ENCODE measurements at places on chromosomes 13 and 19. TPM values are rescaled to one million over a fixed set of nuclear protein-coding genes. Genes with fewer than 3 reads are reported as not detected.
A peak's percentile ranks its signal among the peaks of the same experiment; 100 is the strongest.

PLIN4 gene
- total RNA-seq = 0.10 TPM

CCNA1 gene
- total RNA-seq = 0.97 TPM

ZNF302 gene
- total RNA-seq = 11.5 TPM

DNA sequence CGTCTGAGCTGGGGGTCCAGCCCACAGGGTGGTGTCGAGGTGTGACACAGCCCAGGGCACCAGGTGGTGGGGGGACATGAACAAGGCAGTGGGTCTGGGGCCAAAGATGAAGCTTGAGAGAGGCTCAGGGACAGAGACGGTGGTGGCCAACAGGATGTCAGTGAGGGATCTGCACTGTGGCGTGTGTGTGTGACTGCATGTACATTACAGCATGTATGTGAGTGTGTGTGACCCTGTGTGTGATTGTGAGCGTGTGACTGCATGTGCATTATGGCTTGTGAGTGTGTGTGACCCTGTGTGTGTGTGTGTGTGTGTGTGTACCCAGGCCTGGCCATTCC, 1.6 kb downstream of the ADAMTS10 start:
- DNase-seq = no peak

DNA sequence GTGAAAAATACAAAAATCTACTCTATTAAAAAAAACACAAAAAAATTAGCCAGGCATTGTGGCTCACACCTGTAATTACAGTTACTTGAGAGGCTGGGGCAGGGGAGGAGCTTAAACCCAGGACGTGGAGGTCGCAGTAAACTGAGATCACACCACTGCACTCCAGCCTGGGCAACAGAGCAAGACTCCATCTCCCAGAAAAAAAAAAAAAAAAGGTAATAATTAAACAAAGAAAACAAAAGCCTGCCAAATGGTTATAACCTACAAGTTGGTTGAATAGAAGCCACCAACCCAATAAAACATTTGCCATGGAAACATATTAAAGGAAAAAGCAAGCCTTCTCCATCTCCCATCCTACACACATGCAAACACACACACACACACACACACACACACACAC, 255.2 kb downstream of the ITGBL1 start:
- DNase-seq = no peak

GRCh38 chr13:51370116-51370515, 30.6 kb downstream of the SERPINE3 start:
- DNase-seq = no peak

GRCh38 chr19:5011476-5012238, 42.7 kb downstream of the KDM4B start:
- peak; percentile 63 for DNase-seq

- DNase-seq = no peak
Observed at GRCh38 chr19:45253396-45254027, 2.4 kb downstream of the MARK4 start.

DNA sequence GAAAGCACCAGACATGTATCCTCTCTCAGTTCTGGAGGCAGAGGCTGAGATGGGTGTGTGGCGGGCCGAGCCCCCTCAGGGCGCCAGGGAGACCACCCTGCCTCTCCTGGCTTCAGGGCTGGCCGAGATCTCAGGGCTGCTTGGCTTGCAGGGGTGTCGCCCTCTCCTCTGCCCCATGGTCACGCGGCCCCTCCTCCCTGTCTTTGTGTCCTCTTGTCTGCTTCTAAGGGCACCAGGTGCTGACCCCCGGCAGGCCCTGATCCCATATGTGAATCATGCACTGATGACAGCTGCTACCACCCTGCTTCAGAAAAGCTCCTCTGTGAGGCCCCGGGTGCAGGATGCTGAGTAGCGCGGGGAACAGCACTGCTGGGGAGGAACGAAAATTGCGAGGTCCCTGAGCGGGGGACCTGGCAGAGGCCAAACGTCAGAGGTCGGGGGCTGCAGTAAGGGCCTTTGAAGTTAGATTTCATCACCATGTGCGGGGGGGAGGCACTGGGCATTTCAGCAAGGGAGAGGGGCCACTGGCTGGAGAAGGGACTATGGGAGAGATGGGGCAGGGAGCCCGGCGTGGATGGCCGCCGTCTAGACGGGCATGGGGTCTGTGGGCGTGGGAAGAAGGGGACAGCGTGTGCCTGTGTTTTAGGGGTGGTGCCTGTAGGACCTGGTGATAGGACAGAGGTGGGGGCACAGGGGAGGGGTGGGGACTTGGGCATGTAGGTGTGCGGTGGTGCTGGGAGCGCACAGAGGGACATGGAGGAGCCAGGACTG, 125.2 kb downstream of the KDM4B start:
- DNase-seq = no peak
